Activated CD8-positive, alpha-beta T cell treated with anti-CD3 and anti-CD28 coated beads, Interleukin-2, amount 10 ng/mL, durations not matched to agents 7 days and 5 days (primary cell): ENCODE measurements at places on chromosomes 6 and 20.

GRCh38 chr20:9491324-9491723, 23.1 kb upstream of the LAMP5 start:
- no peak overlapping the region for H3K27ac ChIP-seq
- no peak for DNase-seq
- no peaks in the 10 kb centered on the region for H3K4me1 ChIP-seq
- H3K36me3 ChIP-seq: no peaks in the 10 kb centered on the region
- H3K27me3 ChIP-seq: no peaks in the 10 kb centered on the region

DNA sequence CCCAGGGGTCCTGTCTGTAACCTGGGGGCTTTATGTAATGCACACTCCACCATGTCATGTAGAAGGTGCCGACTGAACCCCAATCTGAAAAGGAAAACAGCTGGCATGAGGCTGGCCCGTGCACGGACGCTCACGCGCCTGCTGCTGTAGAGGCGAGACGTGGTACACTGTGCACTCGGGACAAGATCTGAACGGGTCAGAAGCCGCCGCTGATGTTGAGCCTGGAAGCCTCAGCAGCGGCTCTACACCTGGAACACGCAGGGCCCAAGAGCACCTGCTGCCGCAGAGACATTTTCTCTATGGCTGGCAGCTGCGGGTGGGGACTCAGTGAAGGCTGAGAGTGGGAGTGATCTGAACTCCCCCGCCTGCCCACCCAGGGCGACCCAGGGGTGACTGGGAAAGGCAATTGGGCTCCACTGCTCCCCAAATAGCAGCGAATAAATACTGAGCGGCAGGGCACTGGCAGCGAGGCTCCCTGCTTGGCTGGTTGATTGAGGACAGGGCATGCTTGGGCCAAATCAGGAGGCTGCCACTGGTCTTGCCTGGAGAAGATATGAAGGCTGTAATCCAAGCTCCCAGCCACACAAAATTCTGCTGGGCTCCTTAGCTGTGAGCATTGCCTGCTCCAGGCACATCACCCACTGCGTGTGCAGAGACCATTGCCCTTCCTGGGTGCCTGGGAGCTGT, 2.5 kb upstream of the OGFR start:
- DNase-seq: no peak
- no peaks in the 10 kb centered on the region for H3K27me3 ChIP-seq
- H3K4me3 ChIP-seq: no peak overlapping the region
- no peak overlapping the region for H3K27ac ChIP-seq

DNA sequence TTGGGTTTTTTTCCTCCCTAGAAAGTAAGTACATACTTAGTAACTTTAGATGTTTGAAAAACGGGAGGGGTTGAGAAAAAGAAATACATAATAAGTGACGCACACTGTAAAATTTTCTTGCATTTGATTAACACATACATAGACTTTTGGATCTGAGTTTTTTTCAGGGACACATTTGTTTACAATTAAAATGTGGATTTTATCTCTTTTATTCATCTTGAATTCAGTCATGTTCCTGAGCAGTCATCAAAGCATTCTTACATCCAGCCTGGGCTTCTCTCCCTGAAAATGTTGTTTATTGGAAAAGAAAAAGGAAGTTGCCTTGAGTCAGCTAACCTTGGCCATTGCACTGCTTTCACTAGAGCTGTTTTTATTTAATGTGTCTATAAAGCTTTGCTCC, 8.7 kb upstream of the RPP40 start:
- H3K36me3 ChIP-seq: no peaks in the 10 kb centered on the region
- no peak for DNase-seq
- peaks cover 1% of the 10 kb centered on the region for H3K27me3 ChIP-seq
- H3K4me3 ChIP-seq: no peak overlapping the region
- H3K4me1 ChIP-seq: no peaks in the 10 kb centered on the region
- H3K27ac ChIP-seq: no peak overlapping the region

DNA sequence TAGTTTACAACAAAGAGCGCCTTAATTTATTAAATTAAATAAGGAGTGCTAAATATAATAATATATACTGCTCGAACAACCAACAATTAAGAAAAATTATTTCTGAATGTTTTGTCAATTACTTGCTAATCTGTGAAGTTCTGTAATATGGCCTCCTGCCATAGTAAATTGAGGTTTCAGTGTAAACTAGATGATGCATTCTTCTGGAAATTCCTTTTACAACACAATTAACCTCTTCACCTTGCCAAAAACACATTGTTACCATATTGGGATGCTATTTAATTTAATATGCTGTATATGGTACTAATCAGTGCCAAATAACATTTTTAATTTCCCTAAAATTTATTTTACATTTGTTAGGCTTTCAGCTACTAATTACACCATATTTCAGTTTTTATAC, 808.4 kb upstream of the CITED2 start:
- H3K36me3 ChIP-seq: no peaks in the 10 kb centered on the region
- no peak overlapping the region for H3K27ac ChIP-seq
- no peak overlapping the region for H3K4me3 ChIP-seq
- no peaks in the 10 kb centered on the region for H3K27me3 ChIP-seq

DNA sequence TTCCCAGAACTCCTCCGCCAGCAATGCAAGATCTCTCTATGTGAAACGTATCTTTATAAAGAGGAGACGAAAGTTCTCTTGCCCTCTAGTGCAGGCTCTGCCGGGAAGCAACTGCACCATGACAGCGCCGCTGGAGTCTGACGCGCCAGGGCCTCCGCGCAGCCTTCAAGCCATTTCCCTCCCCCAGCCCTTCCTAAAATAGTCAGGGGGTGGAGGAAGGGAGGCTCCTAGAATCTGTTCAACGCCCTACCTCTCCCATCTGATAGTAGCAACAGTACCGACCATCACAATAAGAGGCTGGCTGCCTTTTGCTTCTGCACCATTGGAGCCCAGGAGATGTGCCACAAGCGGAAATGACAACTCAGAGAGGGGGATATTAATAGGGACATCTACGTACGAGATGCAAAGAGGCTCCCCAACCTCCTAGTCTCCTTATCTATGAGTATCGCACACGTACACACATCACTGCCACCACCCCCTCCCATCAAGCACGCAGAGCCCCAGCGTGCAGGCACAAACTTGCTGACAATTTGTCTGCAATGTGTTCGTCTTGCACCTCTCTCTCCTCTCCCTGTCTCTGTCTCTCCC, 1.0 kb downstream of the SYNE1 start:
- H3K36me3 ChIP-seq: no peaks in the 10 kb centered on the region
- H3K27me3 ChIP-seq: peaks cover 40% of the 10 kb centered on the region
- peak overlapping the region; percentile 64 for H3K4me3 ChIP-seq
- peaks cover 20% of the 10 kb centered on the region for H3K4me1 ChIP-seq

- DNase-seq: peak; percentile 47
- H3K36me3 ChIP-seq: no peaks in the 10 kb centered on the region
- no peak overlapping the region for H3K27ac ChIP-seq
- H3K4me3 ChIP-seq: no peak overlapping the region
These were observed 168.6 kb upstream of the GGTLC1 start for GRCh38 chr20:24157213-24157612.

GRCh38 chr20:32526541-32526940, 58.6 kb downstream of the NOL4L start:
- peaks cover 85% of the 10 kb centered on the region for H3K4me1 ChIP-seq
- no peaks in the 10 kb centered on the region for H3K27me3 ChIP-seq
- DNase-seq: no peak
- H3K4me3 ChIP-seq: no peak overlapping the region
- H3K36me3 ChIP-seq: peaks cover 22% of the 10 kb centered on the region

DNA sequence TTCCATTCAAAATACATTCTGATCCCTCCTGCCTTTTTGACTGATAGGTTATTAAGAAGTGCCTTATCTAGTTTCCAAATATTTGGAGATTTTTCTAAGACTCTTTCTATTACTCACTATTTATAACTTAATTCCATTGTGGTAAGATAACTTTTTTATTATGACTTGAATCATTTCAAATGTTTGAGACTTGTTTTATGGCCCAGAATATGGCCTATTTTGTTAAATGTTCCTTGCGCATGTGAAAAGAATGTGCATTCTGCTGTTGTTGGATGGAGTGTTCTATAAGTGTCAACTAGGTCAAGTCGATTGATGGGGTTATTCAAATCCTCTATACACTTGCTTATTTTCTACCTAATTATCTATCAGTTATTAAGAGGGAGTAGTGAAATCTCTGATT, 13.1 kb upstream of the TCP11 start:
- H3K27ac ChIP-seq: no peak overlapping the region
- peaks cover 25% of the 10 kb centered on the region for H3K27me3 ChIP-seq
- peaks cover 2% of the 10 kb centered on the region for H3K4me1 ChIP-seq
- no peak overlapping the region for H3K4me3 ChIP-seq
- no peaks in the 10 kb centered on the region for H3K36me3 ChIP-seq

DNA sequence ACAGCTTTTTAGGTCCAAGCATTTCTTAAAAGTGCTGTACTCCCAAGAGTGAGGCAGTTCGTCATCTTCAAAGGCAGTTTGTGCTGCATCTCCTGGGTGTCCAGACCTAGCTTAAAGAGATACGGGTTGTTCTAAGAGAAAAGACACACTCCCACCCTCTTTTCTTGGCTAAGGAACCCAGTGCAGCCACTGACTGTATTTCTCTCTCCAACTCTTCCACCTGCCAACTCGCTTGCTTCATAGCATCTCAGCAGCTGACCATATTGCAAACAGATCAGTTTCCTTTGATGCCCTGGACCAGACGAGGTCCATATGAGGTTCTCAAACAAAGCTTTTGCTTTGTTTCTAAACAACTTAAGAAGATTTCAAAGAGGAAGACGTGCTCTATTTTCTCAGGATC, 101.1 kb downstream of the ISM1 start:
- no peak overlapping the region for H3K27ac ChIP-seq
- H3K36me3 ChIP-seq: no peaks in the 10 kb centered on the region
- H3K4me3 ChIP-seq: no peak overlapping the region
- peaks cover 4% of the 10 kb centered on the region for H3K27me3 ChIP-seq

GRCh38 chr6:150673720-150674346, 74.1 kb downstream of the PLEKHG1 start:
- no peaks in the 10 kb centered on the region for H3K36me3 ChIP-seq
- no peak overlapping the region for H3K4me3 ChIP-seq
- H3K27me3 ChIP-seq: peaks cover 8% of the 10 kb centered on the region
- peaks cover 13% of the 10 kb centered on the region for H3K4me1 ChIP-seq
- H3K27ac ChIP-seq: no peak overlapping the region

DNA sequence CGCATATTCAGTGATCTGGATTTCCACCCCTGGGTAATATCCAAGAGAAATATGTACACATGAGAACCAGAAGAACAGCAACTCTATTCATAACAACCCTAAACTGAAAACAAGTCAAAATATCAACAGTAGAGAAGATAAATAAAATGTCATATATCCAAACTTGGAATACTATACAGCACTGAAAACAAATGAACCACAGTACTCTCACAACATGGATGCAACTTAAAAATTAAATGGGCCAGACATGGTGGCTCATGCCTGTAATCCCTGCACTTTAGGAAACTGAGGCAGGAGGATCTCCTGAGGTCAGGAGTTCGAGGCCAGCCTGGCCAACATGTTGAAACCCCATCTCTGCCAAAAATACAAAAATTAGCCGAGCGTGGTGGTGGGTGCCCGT, 16.5 kb upstream of the ATXN1 start:
- no peak for DNase-seq
- H3K27me3 ChIP-seq: peaks cover 8% of the 10 kb centered on the region
- peaks cover 8% of the 10 kb centered on the region for H3K4me1 ChIP-seq
- H3K27ac ChIP-seq: no peak overlapping the region
- no peaks in the 10 kb centered on the region for H3K36me3 ChIP-seq
- no peak overlapping the region for H3K4me3 ChIP-seq

GRCh38 chr20:51373713-51374455, 168.6 kb downstream of the NFATC2 start:
- H3K27me3 ChIP-seq: no peaks in the 10 kb centered on the region
- H3K27ac ChIP-seq: no peak overlapping the region
- H3K4me1 ChIP-seq: peaks cover 26% of the 10 kb centered on the region
- no peak for DNase-seq
- H3K36me3 ChIP-seq: peaks cover 7% of the 10 kb centered on the region
